ENCODE measurements at places on chromosomes 7 and 10.

DNA sequence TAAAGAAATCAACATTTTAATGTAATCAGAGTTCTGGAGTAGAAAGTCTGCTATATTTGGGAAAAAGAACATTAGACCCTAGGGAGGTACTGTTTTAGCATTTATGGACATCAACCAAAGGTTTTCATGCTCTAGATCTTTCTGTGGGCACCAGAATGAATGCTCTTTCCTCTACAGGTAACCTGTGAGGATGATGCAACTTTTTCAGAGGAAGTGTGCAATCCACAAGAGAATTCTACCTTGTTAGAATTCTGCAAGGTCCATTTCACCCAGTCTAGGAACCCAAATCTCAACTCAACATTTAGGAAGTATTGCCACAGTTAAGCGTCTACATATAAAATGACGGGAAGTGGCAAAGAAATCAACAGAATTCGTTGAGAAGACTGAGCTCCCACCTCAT is 139.9 kb upstream of the FAM171A1 start:
- DNase-seq = no peak

GRCh38 chr7:131935180-131935579 is 378.8 kb upstream of the PODXL start:
- DNase-seq = no peak

DNA sequence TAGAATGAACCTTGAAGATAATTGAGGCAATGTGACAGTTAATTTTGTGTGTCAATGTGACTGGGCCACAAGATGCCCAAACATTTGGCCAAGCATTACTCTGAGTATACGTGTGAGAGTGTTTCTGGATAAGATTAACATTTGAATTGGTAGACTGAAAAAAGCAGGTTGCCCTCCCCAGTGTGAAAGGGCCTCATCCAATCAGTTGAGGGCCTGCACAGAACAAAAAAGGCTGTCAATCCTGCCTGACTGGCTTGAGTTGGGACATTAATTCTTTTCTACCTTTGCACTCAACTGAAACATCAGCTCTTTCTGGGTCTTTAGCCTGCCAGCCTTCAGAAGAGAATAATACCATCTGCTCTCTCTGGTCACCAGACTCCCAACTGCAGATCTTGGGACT is 56.6 kb upstream of the PDE1C start:
- DNase-seq = no peak

- no peak for DNase-seq
Observed at GRCh38 chr10:70164163-70164562, 6.2 kb downstream of the SAR1A start.

- no peak for DNase-seq
Observed at GRCh38 chr10:5618042-5618441, 48.4 kb downstream of the ASB13 start.

DNA sequence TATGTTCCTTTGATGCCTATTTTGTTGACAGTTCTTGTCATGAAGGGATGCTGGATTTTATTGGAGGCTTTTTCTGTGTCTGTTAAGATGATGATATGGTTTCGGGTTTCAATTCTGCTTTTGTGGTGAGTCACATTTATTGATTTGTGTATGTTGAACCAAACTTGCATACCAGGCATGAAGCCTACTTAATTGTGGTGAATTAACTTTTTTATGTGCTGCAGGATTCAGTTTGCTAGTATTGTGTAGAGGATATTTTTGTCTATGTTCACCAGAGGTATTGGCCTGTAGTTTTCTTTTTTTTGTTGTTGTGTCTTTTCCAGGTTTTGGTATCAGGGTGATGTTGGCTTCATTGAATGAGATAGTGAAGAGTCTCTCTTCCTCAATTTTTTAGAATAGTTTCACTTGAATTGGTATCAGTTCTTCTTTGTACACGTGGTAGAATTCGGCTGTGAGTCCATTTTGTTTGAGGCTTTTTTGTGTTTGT is 345.9 kb downstream of the KIF20B start:
- DNase-seq = no peak

DNA sequence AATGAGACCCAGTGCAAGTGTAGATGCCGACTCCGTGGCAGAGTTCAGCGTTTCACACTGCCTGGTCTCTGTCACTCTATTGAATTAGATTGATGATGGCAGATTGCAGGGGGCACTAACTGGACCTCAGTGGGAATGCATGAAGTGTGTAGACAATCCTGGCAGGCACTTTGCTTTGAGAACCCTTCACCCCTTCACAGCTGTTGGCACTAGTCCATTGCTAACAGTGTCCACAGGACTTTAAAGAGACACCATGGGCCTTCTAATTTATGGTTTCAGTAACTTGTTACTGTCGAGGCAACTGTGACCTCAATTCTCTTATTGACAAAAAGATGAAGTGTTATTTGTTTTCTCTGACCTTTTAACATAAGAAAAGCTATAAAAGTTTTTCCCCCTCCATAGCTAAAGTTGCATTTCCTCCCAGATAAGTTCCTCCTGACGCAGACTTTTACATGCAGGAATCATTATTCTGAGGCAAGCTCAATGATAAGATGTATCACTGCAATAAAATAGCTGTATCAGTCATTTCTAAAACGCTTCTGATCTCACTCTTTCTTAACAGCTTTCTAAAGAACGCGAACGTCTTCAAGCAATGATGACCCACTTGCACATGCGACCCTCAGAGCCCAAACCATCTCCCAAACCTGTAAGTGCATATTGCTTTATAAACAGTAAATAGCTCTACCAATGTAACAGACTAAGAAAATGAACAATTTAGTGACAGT is 238.9 kb downstream of the FOXP2 start:
- DNase-seq = no peak

DNA sequence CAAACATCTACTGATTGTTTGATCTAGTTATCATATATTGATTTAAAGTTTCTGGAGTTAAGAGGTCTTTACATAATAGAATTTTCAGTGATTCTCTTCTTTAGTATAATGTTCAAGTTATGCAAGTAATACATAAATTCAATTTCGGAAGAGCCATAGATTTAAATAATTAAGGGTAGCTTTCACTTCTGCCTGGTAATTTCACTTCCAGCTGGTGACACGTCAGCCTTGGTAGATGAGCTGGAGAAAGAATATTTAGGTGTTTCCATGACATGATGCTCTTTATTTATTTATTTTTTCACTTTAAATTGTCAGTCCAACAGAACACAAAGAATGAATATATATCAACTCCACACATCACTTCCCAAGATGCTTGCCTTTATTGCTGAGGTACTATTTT is 5.2 kb upstream of the OTUD1 start:
- no peak for DNase-seq

DNA sequence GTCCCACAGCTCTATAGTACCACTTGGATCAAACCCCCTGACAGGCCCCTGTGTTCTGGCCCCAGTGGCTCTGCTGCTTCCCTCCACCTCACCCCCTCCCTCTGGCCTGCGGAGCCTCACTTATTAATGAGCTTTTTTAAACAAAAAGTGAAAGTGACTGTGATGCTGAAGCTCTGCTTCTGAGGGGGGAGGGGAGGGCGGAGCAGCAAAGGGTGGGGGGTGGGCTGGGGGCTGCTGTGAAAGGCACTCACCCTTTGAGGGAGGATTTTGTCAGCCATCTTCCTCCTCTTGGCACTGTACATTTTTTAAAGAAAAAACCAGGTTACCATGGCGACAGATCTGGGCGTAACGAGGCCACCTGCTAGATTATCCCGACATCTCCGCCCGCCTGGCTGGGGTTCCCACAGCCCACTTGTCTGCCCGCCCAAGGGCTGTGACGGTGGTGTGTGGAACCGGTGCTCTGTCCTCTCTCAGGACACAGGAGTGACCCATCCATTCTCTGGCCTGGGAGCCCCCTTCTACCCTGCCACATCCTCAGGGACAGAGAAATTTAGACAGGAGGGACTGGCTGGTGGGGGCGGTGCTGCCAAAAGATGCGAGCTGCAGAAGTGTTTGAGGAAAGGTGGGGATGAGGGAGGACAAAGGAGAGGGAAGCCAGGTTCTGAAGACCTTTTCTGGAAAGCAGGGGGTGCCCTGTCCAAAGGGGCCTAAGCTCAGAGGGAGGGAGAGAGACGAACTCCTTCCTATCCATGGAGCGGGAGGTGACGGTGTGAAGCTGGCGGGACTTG is 4.9 kb downstream of the SMARCD3 start:
- DNase-seq = no peak

DNA sequence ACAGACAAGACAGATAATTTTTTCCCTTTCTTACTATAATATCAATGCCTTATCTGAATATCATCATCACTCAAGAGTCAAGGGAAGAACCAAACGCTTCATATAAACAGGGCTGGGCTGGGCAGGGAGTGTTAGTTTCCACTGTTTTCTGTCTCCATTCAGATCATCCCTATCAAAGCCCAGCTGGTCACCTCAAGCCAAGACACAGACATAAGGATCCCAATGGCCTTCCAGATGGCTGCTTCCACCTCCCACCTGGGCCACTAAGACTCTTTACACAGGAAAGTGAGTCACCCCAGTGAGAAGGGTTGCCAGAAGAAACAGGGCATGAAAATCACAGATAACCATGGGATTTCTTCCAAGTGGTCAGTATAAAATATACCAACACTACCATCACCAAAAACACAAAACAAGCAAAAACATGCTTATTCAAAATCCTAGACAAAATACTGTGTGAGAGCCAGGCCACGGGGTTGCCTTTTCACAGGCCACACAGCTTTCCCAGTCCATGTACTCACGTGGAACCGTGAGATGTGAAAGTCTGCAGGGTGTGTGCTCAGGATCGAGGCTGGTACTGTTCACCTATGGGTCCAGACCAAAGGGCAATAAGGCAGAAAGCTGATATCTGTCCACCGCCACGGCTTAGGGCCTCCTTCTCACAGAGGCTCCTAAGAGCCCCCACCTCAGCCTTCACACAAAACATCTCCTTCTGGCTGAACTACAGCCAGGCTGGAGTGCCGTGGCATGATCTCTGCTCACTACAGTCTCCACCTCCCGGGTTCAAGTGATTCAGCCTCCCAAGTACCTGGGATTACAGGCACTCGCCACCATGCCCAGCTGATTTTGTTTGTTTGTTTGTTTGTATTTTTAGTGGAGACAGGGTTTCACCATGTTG is 5.7 kb downstream of the PRSS1 start:
- DNase-seq = no peak

GRCh38 chr7:130721486-130722277 is 12.3 kb downstream of the KLF14 start:
- no peak for DNase-seq

- no peak for DNase-seq
Observed at GRCh38 chr10:95472304-95473088, 88.7 kb downstream of the SORBS1 start.

DNA sequence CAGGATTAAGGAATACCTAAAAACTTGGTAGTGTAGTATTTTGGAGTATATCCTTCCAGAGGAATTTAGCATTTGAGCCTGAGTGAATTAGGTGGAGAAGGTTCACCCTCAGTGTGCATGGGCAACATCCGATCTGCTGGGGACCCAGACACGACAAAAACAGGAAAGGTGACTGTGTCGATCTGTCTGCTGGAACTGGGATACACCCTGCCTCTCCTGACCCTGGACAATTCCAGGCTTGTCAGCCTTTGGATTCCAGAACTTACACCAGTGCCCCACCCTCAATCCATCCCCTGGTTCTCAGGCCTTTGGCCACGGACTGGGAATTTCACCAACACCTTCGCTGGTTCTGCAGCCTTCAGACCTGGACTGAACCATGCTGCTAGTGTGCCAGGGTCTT is 41.9 kb downstream of the PTPRE start:
- DNase-seq = no peak

DNA sequence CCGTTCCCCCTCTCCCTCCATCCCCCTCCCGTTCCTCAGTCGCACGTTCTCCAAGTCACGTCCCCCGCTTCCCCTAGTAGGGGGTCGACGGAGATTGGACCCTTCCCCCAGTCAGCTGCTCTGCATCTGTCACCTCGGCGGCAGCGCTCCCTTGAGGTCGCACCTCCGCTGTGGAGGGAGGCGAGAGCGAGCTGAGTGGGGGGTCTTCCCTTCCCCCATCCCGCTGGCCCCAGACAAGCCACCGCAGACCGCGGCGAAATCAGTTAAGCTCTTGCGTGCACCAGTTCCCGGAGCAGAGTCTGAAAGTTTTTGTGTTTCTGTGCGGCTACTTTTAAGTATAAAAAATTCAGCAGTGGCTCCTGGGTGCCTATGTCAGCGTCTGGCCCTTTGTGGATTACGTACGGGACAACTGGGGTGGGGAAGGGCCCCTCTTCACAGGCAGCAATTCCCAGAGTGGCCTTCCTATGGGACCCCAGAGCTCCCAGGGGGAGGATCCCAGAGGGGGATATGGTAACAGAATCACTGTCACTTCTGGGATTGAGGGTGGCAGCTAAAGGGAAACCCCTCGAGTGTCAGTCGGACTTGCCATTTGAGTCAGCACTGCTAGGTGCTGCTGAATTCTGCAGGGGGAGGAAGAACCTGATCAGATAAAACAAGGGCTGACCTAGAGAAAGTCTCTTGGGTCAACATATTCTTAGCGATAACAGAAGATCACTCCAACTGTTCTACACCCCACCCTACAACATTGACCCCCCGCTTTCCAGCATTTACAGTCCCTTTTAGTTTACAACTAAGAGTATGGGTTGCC is 12.5 kb upstream of the DDIT4 start:
- peak; percentile 49 for DNase-seq

DNA sequence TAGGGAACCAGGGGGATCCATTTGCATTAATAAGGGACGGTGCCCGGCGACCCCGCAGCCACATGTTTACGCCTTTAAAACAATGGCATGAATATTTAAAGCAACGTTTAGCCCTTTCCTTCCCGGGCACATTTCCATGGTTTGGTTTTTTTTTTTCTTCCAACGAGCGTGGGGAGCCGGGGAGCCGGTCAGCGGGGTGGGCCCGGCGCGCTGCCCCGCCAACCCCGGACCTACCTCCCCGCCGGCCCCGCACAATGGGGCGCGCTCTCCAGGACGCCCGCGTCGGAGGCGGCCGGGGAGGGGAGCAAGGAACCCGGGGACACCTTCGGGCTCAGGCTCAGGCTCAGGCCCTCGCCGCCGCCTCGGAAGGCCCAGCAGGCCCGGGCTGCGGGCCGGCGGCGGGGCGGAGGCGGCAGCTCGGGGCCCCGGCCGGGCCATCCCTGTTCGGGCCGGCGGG is 1.0 kb downstream of the SEPHS1 start:
- no peak for DNase-seq

DNA sequence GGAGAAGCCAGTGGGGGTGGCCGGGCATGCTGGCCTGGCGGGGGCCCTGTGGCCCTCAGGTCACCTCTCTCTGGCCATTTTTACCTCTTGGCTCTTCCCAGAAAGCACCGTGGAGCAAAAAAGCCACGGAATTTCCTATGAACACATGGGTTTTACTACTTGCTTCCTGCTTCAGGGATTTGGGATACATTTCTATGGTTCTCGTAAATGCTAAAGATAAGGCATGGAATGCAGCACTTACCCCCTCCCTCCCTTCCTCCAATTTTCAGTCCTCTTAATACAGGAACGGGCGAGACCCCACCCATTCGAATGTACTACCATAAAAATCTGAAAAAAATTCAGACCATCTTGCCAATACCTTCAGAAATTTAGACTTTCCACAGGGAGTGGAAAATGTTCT is 279.7 kb downstream of the ARHGAP12 start:
- no peak for DNase-seq
